ENCODE measurements at places on chromosomes 3 and 15.
A peak's percentile ranks its signal among the peaks of the same experiment; 100 is the strongest.

GRCh38 chr15:36947035-36947719 is 153.2 kb downstream of the MEIS2 start:
- no peak for DNase-seq

DNA sequence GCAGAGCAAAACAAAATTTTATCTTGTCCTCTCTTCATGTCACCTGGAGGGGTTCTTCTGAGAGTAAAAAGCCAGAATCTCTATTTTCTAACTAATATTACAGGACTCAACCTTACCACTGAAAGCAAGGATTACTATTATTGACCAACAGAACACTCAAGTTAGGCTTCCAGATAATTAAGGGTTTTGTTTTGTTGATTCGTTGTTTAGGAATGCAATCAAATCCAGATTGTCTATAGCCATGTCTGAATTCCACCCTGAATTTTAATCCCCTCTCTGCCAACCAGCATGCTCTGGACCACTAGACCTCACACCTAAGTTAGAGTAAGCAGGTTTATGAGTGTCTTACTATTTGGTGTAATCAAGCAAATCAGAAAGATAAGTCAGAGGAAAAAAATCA is 90.7 kb downstream of the PEAK1 start:
- no peak for DNase-seq

GRCh38 chr3:32195995-32196540 is 42.4 kb upstream of the CMTM8 start:
- DNase-seq = no peak

DNA sequence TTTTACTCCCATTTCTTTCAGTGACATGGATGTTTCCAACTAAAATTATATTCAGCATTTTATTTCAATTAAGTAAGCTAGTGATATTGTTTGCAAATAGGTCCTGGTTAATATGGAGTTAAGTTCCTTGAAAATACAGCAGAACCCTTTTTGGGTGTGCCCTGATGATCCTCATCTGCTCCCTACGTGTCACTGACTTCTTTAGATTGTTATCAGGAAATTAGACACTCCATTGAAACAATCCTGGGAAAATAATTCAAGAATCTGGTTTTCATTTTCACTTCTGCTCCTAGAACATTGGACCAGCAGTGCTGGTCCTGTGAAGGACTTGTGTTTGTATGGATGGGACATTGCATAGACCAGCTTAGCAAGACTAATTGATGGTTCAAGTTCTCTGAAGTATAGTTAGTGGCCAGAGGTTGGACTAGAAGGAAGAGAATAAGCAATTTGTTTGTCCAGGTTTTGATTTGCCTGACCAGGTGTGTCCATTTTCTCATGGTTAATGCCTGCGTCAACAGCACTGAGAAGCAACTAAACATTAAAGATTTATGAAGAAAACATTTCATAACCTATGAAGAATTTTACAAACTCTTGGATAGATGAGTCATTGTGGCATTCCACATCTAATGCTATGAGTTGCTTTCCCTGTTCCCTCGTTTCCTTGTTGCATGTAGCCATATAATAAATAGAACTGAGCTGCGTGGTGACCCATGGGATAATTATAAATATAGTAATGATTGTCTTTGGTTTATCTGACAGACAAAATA is 95.8 kb downstream of the ZPLD1 start:
- no peak for DNase-seq

DNA sequence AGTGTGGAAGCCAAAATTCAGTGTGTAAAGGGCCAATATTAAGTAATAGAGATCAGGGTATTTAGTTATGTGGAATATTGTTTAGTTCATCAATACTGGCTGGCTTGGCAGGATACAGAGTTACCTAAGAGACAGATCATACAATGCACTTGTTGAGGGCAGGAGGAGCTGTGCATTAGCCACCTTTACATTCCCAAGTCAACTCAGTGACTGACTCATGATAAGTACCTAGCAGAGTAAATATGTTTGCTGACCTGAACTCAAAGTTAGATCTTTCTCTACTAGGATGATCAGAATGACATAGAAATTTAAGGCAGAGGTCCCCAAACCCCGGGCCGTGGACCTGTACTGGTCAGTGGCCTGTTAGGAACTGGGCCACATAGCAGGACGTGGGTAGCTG is 3.5 kb upstream of the ABHD17C start:
- no peak for DNase-seq

DNA sequence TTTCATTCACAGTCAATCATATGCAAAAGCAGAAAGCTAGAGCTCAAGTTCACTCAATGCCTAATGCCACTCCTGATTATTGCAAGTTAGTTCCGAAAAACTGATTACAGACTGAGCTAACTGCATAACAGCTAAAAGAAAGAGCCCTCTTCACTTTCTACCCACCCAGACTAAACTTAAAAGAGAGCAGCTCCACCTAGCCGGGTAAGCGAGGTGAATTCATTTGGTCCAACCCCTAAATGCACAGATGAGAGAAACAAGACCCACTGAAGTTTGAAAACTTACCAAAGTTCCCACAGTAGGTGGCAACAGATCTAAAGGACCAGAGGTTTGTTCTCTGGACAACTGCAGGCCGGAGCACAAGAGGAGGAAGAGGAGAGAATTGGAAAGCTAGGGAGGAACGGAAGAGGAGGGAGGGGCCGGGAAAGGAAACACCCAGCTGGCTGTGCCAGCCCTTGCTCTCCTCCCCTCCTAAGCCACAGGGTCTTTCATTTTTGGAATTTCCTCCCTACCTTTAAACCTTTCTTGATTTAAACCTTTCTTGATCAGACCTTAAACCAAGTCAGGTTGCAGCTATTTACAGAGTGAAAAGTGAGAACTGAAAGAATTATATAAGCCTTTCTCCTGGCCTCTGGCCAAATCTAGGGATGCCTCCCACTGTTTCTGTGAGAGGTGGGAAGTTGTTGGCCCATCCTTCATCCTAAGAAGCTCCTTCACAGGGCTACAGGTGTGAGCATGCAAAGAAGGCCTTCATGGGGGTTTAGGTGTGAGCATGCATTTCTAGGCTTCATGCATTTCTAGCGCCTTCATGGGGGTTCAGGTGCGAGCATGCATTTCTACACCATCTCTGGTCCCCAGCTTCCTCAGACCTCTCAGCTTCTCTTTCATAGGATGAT is 114.7 kb upstream of the LMOD3 start:
- DNase-seq = no peak

- no peak for DNase-seq
Observed at GRCh38 chr3:84965141-84965540, 6.4 kb downstream of the CADM2 start.

- no peak for DNase-seq
Observed at GRCh38 chr3:150248116-150248887, 159.8 kb upstream of the TSC22D2 start.

- peak; percentile 45 for DNase-seq
Observed at GRCh38 chr15:45200799-45201556, 13.2 kb upstream of the SHF start.

- peak; percentile 21 for DNase-seq
Observed at GRCh38 chr15:31062310-31062847, 39.1 kb downstream of the TRPM1 start.

DNA sequence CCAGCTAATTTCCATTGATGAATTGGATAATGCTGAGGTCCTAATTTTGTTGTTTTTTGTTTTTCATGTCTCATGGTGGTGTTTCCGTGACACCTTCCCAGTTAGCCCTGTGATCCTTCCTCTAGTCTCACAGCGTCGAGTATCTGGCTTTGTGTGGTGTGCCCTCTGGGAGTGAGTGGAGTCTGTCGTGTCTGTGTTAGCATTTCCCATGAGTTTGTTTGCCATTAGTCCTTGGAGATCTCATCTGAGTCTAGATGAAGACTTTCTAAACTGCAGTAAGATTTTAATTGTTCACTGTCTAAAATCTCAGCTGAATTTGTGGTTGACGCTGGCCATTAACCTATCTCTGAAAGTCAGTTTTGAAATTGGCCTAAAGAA is 224.2 kb downstream of the ITPR1 start:
- DNase-seq = no peak

- DNase-seq = no peak
Observed at GRCh38 chr3:25663869-25664811, 567 bp downstream of the TOP2B start.

DNA sequence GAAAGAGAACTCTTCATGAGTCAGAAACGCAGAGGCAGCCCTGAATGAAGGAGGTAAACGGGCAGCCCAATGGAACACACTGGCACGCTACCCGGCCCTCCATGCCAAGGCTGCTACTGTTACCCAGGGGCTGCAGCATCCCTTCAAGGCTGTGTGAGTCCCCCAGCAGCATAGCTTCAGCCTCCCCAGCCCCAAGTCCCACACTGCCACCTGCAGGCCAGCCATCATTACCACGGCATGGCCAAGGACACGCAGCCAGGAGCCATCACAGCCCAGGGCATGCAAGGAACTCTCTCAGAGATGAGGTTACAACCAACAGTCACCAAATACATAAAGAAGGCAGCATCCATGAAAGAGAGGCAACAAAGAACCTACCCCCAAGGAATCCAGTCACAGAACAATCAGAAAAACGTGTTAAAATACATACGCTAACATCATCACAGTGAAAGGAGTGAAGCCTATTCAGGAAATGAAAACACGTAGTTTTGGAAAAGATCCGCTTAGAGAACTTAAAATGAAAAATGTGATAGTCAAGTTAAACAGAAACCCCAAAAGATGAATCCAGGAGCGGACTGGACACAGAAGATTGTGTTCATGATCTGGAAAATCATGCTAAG is 22.4 kb downstream of the PLA2G4F start:
- DNase-seq = no peak

DNA sequence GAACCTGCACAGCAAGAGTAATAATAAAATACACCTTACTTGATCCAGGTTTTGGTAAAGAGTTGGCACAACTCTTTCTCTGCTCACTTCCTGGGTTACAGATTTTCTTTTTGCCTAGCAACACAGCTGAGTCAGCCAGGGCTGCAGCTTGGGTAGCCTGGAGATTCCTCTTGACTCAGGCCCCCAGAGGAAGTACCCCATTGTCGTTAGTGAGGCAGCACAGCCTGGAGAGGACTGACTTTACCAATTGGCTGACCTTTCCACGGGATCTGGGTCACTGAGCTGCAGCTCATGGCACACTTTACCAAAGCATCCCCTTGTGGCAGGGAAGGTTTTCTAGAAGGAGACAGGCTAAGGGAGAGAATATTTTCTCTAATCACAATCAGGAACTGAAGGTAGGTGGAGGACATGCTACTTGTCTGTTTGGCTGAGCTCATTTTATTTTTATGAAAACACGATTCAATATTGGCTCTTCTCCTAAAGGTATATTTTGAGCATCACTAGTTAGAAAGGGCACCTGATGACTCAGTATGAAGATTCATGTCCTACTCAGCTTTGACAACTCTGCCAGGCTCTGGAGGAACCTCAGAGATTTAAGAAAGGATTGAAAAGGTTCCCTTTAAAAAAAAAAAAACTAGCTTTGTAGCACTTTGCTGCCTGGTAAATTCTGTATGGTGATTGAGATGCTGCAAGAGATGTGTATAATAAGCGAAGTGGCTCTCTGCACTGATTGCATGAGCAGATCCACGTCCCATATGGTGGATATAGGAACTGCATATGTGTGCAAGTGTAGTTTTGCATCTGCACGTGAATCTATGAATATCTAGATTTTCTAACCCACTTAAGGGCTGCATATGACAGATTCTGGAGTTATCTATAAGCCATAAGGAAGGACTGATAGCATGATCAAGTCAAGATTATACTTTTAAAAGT is 124.8 kb downstream of the CHDH start:
- DNase-seq = no peak
